Heart right ventricle (tissue), 16 donors: ENCODE measurements at places on chromosomes 4 and X. TPM values are rescaled to one million over a fixed set of nuclear protein-coding genes. Genes with fewer than 3 reads are reported as not detected.

DNA sequence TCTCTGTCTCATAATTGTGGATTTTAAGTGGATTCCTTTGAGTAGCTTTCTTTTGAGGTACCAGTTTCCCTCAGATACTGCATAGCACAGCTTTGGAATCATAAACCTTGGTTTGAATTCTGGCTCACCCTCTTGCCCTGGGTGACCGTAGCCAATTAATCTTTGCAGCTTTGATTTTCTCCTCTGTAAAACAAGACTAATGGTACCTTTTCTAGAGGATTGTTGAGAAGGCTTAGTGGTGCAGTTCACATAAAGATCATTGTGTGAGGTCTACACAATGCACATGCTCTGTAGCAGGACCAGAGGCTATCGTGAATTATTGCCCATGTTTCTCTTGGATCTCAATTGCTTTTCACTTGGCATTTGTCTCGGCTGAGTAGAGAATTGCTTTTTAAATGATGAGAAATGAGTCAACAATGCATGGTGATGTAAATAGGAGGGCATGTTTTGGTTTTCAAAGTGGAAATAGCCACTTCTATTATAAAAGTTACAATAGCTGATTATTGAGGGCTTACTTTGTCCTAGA is 47.9 kb downstream of the TMEM131L start:
- no peak for DNase-seq

PCDH11X gene
- polyA plus RNA-seq: not detected

DNA sequence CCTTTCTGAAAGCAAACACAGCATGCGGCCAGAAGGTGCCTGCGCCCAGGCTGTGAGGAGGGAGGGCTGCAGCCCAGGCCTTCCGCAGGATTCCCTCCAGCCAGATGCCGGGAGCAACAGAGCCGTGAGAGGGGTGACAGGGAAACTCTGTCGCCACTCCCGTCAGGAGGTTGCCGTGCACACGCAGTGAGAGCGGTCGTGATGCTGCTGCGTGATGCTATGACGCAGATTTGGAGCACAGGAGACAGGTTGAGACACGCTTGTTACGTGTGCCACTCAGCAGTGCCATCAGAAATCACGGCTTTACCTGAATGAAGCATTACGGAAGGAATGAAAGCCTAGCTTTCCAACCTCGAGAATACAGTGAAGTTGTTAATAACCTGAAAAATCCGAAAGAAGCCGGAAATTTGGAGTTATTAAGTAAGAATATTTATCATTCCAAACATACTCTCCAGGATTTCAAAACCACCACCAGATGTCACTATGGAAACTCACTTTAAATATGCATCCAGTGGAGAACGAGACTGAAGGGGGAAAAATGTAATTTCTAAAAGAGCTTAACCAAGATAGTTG is 54.4 kb downstream of the FAT1 start:
- DNase-seq: no peak

GRCh38 chrX:22021751-22022324 is 10.3 kb upstream of the PHEX start:
- no peak for DNase-seq

CT45A3 gene
- polyA plus RNA-seq: not detected

GRCh38 chrX:50098241-50098640 is 102.6 kb downstream of the AKAP4 start:
- DNase-seq: no peak

- DNase-seq: no peak
These were observed 2.3 kb downstream of the IRF2 start for GRCh38 chr4:184471881-184472613.
